ENCODE measurements at places on chromosomes 7 and 10.

GRCh38 chr7:43585562-43585961 is 2.7 kb downstream of the STK17A start:
- no peak for DNase-seq

- no peak for DNase-seq
Observed at GRCh38 chr10:62457196-62457595, 83.0 kb downstream of the ZNF365 start.

- DNase-seq = no peak
Observed at GRCh38 chr7:129401967-129402860, 32.0 kb upstream of the STRIP2 start.

DNA sequence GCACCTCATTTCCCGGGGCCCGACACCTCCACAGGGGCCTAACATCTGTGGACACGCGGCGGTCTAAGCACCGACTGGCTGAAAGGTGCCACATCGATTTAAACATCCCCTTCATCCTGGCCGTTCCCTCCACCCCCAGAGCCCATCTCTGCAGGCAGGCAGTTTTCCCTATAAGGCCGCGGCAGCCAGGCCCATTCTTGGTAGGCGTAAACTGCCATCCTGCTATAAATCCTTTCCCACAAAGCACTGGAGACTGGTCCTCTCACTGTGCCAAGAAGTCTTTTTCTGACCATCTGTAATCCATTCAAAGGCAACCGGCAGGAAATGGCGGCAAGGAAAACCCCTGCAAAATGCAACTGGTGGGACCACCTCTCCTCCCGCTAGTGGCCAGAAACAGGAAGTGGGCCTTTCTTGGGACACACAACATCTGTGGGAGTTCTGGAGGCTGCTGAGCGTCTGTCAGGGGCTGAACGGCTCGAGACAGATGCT is 22.4 kb downstream of the ATXN7L1 start:
- peak; percentile 70 for DNase-seq
